ENCODE measurements at places on chromosomes 5 and 9.

- DNase-seq, result no peak
Observed at GRCh38 chr5:160285316-160285715, 27.0 kb downstream of the CCNJL start.

DNA sequence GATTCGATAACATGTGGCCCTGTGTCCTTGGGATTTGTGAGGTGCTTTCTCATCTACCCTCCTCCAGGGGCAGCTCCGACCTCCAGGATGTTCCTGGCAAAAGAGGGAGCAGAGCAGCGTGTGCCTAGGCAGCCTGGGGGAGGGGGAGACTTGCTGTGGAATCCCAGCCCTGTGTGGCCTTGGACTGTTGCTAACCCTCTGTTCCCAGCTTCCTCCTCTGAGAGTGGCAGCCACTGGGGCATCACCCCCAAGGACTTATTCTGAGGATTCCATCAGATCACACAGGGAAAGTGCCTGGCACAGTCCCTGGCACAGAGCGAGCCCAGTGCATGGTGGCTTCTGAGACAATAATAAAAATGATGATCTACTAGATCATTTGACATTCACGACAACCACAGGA lies 265.1 kb upstream of the MVB12B start:
- no peak for DNase-seq

GRCh38 chr5:148993283-148993936 lies 69.5 kb downstream of the SH3TC2 start:
- no peak for DNase-seq

DNA sequence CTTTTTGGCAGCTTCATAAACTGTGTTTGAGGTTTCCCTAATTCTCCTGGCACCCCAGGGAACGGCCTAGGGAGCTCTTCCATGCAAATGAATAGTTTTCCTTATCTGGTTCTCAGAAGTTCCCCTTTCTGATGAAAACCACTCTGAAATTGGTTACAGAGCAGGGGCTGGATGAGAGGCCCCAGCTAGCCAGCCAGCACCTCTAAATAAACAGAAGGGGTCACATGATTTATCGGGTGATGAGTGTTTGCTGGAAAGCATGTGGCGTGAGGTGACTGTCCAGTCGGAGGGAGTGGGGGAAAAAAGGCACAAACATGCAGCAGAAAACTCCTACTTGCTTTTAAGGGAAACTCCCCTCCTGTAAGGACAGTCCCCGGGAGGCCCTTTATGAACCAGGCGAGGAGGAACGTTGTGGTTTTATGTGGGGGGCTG lies 261.2 kb upstream of the ANKRD55 start:
- DNase-seq, result no peak

- no peak for DNase-seq
Observed at GRCh38 chr5:143491646-143492045, 88.2 kb upstream of the NR3C1 start.

DNA sequence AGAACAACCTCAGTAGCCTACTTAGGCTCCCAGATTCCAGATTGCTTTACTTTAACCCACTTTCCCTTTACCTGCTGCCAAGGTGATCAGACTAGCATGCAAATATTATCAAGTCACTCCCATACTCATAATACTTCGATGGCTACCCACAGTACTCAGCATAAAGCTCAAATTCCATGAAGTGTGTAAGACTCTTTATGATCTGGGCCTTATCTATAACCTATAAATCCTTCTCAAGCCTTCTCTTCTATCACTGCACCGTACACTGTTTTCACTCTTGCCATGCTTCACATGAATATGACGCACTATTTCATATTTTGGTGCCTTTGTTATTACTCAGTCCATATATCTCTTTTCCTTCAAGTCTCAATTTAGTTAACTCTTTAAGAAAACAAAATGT lies 135.2 kb upstream of the TARS1 start:
- DNase-seq, result no peak

DNA sequence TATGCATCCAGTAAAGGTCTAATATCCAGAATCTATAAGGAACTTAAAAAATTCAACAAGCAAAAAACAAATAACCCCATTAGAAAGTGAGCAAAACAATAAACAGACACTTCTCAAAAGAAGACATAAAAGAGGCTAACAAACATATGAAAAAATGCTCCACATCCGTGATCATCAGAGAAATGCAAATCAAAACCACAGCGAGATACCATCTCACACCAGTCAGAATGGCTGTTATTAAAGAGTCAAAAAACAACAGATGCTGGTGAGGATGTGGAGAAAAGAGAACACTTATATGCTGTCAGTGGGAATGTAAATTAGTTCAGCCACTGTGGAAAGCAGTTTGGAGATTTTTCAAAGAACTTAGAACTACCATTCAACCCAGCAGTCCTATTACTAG lies 86.1 kb downstream of the WWC1 start:
- no peak for DNase-seq

- DNase-seq, result no peak
Observed at GRCh38 chr5:109454731-109455505, 45.1 kb upstream of the PJA2 start.

GRCh38 chr5:99586878-99587277 lies 658.1 kb upstream of the CHD1 start:
- DNase-seq, result no peak

DNA sequence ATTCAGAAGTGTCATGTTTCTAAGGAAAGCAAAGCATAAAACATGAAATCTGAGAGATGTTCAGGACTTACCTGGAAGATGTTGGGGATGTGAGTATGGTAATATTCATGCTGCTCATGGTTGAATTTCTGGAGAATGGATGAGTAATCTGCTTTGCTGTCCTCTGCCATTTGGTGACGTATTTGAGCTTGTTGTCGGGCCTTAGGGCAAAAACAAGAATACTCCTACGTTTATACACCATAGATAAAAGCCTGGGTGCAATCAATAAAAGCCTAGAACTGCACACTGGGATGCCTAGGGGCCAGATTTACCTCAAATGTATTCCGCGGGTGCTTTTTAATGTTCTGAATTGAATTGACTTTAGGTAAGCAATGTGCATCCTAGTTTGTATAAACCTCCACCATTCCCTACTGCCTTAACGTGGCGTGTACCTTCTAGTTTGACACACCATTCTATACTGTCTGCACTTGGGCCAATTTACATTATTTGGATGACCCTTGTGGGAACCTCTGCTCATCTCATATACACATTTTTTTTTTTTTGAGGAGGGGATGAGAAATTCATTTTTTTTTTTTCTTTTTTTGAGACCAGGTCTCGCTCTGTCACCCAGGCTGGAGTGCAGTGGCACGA lies 94.4 kb downstream of the USP20 start:
- no peak for DNase-seq

DNA sequence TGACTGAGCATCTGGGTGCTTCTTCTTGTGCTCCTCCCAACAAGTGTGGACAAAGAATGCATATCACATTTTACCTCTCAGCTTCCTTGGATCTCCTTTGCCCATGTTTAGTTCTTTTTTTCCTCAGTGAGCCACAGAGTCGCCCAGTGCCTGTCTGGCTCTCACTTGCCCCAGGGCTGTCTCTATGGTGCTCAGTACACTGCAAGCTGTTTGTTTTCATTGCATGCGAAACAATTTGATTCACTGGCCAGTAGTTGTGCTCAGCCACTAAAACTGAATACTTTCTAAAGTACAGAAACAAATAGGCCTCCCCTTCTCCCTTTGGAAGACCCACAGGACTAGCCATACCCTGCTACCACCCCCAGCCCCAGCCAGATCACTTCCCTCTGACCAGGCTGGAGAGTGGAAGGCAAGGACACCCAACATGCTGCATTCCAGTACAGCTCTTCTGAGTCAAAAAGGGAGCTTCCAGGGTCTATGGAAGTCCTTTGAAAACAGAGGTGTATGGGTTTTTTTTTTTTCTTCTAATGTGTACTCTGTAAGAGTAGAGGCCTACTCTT lies 3.8 kb downstream of the LHFPL2 start:
- no peak for DNase-seq

- no peak for DNase-seq
Observed at GRCh38 chr5:102249381-102249780, 46.7 kb downstream of the SLCO4C1 start.

- no peak for DNase-seq
Observed at GRCh38 chr5:147177125-147177840, 57.5 kb upstream of the STK32A start.

GRCh38 chr5:158810615-158811014 lies 289.1 kb downstream of the EBF1 start:
- DNase-seq, result no peak

- no peak for DNase-seq
Observed at GRCh38 chr5:127854520-127854919, 151.3 kb downstream of the CCDC192 start.

DNA sequence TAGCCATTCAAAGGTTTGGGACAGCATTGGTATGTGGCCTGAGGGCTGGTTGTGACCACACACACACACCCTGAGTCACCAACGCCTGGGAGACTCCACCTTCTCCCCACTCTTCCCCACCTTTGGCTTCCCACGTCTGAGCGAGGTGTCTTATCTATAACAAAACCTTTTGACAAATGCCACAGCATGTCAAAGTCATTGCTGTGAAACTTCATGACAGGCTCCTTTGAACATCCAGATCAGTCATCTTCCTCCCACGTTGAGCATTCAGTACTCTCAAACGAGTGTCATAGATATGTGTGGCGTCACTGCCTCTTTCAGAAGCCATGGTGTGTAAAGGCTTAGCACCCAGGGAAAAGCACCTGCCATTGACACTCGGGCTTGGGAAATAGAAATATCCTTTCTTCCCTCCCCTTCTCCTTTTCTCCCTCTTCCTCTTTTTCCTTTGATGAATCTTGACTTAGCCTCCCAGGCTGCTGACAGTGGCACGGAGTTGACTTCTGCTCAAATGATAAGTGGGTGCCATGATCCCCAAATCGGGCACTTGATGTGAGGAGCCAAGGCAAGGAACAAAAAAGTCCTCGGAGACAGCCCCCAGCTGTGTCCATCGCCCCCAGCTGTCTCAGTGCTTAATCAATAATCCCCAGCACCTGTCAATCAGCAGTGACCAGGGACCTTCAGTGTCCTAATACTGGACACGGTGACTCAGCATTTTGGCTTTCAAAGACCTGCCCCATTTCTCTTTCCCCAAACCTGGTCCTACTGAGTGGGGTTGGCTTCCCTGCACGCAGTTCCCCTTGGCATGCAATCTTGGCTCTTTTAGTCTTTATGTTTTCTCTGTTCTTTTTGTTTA lies 114.8 kb downstream of the FGF18 start:
- DNase-seq, result no peak

DNA sequence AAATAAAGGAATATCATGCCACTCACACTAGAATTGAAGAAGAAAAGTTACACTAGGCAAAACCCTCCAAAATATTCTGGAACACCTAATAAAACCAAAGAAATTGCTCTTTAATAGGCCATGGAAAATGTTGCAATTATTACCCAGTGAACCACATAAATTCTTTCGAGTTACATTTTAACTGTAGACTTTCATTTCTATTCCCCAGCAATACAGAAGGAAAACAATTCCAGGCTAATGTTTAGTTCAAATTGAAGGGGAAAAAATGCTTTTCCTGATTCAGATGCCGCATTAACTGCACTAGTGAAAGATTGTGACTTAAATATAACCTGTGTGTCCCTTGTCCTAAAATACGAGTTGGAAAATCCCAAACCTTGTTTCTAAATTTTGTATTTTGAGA lies 439.3 kb upstream of the ADAMTS16 start:
- DNase-seq, result no peak

Data from SHP77 (cell line).